ENCODE measurements at places on chromosomes 5 and 9.
A peak's percentile ranks its signal among the peaks of the same experiment; 100 is the strongest.

GRCh38 chr5:154097031-154097430 lies 58.3 kb downstream of the MFAP3 start:
- peaks cover 2% of the 10 kb centered on the region for H3K27me3 ChIP-seq
- no peaks in the 10 kb centered on the region for H3K36me3 ChIP-seq
- DNase-seq: no peak
- H3K4me3 ChIP-seq: no peak overlapping the region
- H3K27ac ChIP-seq: no peak overlapping the region

DNA sequence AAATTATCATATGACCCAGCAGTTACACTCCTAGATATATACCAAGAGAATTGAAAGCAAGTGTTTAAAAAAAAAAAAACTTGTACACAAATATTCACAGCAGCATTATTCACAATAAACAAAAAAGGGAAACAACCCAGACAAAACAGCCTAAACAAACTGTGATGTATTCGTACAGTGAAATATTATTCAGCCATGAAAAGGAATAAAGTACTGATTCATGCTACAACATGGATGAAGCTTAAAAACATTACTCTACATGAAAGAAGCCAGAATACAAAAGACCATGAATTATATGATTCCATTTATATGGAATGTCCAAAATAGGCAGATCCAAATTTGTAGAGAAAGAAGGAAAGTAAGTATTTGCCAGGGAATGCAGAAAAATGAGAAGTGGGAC lies 161.1 kb downstream of the CWC27 start:
- H3K27me3 ChIP-seq: no peaks in the 10 kb centered on the region
- no peak for DNase-seq
- H3K4me3 ChIP-seq: no peak overlapping the region
- no peak overlapping the region for H3K27ac ChIP-seq
- no peaks in the 10 kb centered on the region for H3K36me3 ChIP-seq
- H3K4me1 ChIP-seq: no peaks in the 10 kb centered on the region

GRCh38 chr5:73826301-73827105 lies 200.5 kb downstream of the ARHGEF28 start:
- no peaks in the 10 kb centered on the region for H3K36me3 ChIP-seq
- no peak for DNase-seq
- H3K27me3 ChIP-seq: no peaks in the 10 kb centered on the region

GRCh38 chr5:36040651-36041536 lies 25.8 kb downstream of the UGT3A2 start:
- no peak overlapping the region for H3K27ac ChIP-seq
- H3K27me3 ChIP-seq: no peaks in the 10 kb centered on the region
- no peaks in the 10 kb centered on the region for H3K4me1 ChIP-seq
- H3K4me3 ChIP-seq: no peak overlapping the region

GRCh38 chr5:150485693-150486401 lies 22.1 kb upstream of the NDST1 start:
- peaks cover 36% of the 10 kb centered on the region for H3K4me1 ChIP-seq
- H3K27ac ChIP-seq: no peak overlapping the region
- peak overlapping the region; percentile 56 for H3K4me3 ChIP-seq
- peaks cover 7% of the 10 kb centered on the region for H3K27me3 ChIP-seq

DNA sequence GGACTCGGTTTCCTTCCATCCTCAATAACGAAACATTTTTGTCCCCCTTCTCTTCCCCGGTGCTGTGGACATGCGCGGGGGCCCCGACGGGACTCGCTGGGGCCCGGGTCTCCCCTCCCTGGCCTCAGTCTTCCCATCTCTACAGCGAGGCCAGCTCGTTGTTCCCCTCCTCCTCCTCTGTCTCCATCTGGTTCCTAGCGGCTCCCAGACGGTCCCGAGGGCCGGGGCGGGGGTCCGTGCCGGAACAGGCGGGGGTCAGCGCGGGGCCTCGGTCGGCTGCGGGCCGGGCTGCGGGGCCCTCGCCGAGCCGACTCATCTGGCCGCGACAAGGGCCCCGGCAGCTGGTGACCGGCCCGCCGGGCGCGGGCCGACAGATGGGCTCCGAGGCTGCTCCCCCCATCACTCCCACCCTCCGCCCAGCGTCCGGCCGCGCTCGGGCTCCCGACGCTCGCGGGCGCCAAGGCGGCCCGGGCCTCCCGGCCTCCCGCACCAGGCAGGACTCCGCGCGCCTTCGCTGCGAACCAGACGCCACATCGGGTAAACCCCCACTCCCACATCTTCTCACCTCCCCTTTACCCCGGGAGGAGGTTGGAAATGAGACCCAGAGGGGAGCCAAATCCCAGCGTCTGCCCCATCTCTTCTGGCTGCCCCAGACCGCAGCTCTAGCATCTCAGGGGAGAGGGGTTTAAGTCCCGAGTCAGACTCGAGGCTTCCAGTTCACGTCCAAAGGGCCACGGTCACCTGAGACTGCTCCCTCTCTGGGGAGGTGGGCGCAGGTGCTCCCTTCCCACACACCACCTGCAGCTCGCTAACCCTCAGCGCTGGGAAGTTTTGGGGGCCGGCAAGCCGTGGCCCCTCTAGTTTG lies 8.1 kb downstream of the BARHL1 start:
- peaks cover 63% of the 10 kb centered on the region for H3K27me3 ChIP-seq
- H3K4me1 ChIP-seq: peaks cover 6% of the 10 kb centered on the region
- no peak overlapping the region for H3K27ac ChIP-seq
- peaks cover 4% of the 10 kb centered on the region for H3K36me3 ChIP-seq
- DNase-seq: no peak

- no peak for DNase-seq
- H3K4me3 ChIP-seq: no peak overlapping the region
Observed at GRCh38 chr9:113887436-113887835, 11.3 kb downstream of the ZNF618 start.

- DNase-seq: no peak
- no peaks in the 10 kb centered on the region for H3K27me3 ChIP-seq
- no peak overlapping the region for H3K27ac ChIP-seq
- H3K4me3 ChIP-seq: no peak overlapping the region
Observed at GRCh38 chr5:44257221-44257620, 132.0 kb downstream of the FGF10 start.

GRCh38 chr9:18596920-18597319 lies 123.0 kb downstream of the ADAMTSL1 start:
- no peaks in the 10 kb centered on the region for H3K27me3 ChIP-seq
- DNase-seq: no peak
- H3K36me3 ChIP-seq: no peaks in the 10 kb centered on the region
- no peaks in the 10 kb centered on the region for H3K4me1 ChIP-seq
- H3K4me3 ChIP-seq: no peak overlapping the region

DNA sequence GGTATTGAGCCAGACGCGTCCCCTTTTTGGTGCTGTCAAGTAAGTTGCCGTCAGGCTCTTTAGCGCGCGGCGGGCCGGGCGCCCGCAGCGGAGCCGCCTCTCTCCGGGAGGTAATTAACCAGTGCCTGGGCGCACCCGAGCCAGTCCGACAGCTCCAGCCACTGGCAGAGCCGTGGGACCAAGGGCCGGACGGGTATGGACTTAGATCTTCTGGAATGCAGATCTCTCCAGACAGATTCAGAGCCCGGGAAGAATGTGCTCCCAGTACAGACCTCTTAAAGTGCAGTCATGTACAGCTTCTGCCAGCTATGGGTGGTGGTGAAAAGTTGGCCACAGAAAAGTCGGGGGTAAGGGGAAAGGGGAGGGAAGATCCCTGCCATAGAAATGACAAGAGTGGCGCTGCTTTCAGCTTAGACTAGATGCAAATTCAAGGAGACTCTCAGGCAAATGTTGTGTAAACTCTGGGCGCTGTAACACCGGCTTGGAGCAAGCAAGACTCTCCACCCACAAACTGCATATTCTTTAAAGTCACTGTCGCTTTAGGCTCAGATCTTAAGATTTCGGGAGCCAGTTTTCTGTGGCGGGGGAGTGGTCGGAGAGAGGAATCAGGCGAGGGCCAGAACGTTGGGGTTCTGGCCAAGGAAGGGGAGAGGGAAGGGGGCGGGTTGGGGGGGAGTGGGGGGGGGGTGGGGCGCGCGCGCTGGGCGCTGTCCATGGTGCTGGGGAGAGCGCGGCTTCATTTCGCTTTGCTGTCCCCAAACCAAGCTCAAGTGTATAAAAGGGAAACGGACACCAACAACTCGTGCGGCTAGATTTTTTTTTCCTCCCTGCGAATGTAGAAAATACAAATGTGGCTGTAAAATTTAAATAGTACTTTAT lies 29.2 kb downstream of the NR2F1 start:
- no peaks in the 10 kb centered on the region for H3K36me3 ChIP-seq
- no peak for DNase-seq
- peaks cover 71% of the 10 kb centered on the region for H3K27me3 ChIP-seq

DNA sequence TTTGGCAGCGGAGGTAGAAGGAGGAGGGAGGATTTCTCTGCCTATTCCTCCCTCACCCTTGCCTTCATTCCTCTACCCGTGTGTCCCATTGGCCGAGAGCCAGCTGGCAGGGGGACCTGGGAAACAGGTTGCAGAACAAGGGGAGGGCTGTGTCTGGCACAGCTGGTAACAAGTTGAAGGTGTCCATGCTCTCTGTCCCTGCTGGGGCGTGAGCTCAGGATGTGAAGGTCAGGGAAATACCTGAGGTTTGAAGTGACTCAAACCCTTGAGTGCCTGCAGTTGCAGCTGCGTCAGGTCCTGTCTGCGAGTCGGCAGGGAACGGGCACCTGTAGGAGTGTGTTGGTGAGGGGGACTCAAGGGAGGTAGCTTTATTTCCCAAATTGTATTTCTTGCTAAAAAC lies 16.2 kb downstream of the MIGA2 start:
- no peak overlapping the region for H3K4me3 ChIP-seq
- H3K4me1 ChIP-seq: no peaks in the 10 kb centered on the region
- peaks cover 40% of the 10 kb centered on the region for H3K36me3 ChIP-seq
- H3K27me3 ChIP-seq: no peaks in the 10 kb centered on the region
- H3K27ac ChIP-seq: no peak overlapping the region

Measured in natural killer cell (primary cell).